ENCODE measurements at places on chromosomes 4 and X. TPM values are rescaled to one million over a fixed set of nuclear protein-coding genes. Genes with fewer than 3 reads are reported as not detected.

TMEM150C gene
- 0.30 TPM for total RNA-seq

RXFP1 gene
- not detected for total RNA-seq

AP1S2 gene
- 49.9 TPM for total RNA-seq

RNF212 gene
- total RNA-seq: 1.8 TPM

KLB gene
- not detected for total RNA-seq

SLITRK4 gene
- 3.6 TPM for total RNA-seq

SLC49A3 gene
- 1.4 TPM for total RNA-seq

PABPC1L2A gene
- not detected for total RNA-seq

HOPX gene
- total RNA-seq: 0.14 TPM

EMCN gene
- not detected for total RNA-seq

SSX5 gene
- total RNA-seq: not detected

ELK1 gene
- 24.2 TPM for total RNA-seq

TMPRSS11F gene
- not detected for total RNA-seq

DGKK gene
- not detected for total RNA-seq

MAGEA10 gene
- not detected for total RNA-seq

JADE3 gene
- 6.2 TPM for total RNA-seq

ODAPH gene
- 0.18 TPM for total RNA-seq

CDS1 gene
- total RNA-seq: 0.05 TPM

MAGED4 gene
- total RNA-seq: 53.1 TPM

HSFX1 gene
- total RNA-seq: 0.89 TPM

VCX gene
- not detected for total RNA-seq

HPSE gene
- 0.30 TPM for total RNA-seq
